ENCODE measurements at places on chromosomes 6 and 20.

DNA sequence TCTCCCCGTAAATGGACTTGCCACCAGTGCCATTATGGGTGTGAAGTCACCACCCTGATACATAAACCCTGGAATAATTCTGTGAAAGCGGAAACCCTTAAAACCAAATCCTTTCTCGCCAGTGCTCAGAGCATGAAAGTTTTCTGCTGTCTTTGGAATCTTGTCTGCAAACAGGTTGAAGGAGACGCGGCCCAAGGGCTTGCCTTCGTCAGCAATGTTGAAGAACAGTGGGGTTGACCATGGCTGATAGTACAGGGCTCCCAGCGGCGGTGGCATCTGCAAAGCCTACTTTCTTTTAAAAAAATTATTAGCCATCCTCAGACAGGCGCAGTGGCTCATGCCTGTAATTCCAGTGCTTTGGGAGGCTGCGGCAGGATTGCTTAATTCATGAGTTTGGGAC lies 22.1 kb downstream of the ABHD12 start:
- no peak for DNase-seq

DNA sequence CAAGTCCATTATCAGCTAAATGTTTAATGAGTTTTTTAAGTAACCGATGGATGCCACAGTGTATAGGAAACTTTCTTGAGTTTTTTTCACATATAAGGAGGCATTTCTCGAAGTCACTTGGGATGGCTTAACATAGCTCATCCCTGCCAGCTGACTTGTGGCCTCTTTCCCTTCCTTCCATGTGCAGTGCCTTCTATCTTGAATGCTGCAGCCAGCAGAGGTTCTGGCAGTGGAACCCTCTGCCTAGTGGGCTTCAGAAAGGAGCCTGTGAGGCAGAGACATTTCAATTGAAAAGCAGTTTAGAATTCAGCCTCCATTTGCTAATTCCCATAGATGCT lies 51.9 kb downstream of the AKAP12 start:
- no peak for DNase-seq

GRCh38 chr20:15131176-15131575 lies 793.8 kb upstream of the FLRT3 start:
- DNase-seq = no peak

- no peak for DNase-seq
Measured at GRCh38 chr6:13190376-13190775, 138.0 kb downstream of the TBC1D7 start.

- no peak for DNase-seq
Measured at GRCh38 chr20:34904202-34904621, 27.8 kb downstream of the ACSS2 start.

DNA sequence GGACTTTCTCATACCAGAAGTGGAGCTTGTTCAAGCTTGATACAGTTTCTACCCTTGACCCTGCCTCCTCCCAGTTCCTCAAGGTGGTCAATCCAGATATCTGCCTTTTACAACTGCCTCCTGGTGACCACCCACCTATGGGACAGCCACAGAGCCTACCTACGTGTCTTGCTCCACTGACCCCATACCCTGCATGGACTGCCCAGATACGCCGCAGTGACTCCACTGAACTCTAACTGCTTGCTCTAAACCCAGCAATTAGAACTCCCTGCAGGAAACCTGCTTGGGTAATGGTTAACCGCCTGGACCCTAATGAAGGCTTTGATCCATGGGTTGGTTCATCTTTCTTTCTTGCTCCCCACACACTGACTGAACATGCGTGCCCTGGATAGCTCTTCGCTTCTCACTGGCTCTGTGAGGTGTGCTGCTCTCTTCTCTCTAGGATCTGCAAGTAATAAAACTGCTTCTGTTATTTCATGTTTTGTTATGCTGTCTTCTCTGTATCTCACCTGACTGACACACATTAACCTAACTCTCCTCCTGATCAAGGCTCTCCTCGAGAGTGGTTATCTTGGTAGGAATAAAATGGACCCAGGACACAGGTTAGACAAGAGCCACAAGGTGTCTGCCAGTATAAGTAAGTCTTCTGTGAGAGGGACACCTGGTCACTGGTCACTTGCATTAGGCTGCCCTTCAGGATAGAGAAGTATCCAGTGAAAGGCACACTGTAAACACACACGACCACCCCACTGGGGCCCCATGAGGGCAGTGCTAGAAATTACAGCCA lies 79.2 kb downstream of the CHD6 start:
- DNase-seq = no peak

- no peak for DNase-seq
Measured at GRCh38 chr20:2109425-2110210, 8.0 kb downstream of the STK35 start.

DNA sequence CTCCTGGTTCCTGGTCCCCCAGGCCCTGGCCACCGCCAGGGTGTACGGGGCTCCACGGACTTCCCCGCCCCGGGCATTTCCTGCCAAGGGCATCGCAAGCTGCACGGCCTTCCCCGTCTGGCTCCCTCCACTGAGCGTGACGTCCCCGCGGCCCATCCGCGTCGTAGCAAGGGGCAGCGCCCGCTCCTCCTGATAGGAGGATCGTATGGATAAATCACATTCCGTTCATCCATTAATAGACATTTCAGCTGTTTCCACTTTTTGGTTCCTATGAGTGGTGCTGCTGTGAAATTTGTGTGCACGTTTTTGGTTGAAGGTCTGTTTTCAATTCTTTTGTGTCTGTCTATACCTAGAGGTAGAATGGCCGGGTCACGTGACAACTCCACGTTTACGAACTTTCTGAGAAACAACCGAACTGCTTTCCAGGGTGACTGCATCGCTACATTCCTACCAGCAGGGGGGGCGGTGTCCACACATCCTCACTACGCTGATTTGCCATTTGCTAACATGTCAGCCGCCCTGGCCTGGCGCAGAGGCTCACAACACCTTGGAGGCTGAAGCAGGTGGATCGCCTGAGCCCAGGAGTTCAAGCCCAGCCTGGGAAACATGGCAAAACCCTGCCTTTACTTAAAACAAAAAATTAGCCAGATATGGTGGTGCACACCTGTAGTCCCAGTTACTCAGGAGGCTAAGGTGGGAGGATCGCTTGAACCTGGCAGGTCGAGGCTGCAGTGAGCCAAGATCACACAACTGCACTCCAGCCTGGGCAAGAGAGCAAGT lies 37.7 kb downstream of the KCNQ2 start:
- DNase-seq = peak; percentile 70

GRCh38 chr6:107806691-107807090 lies 17.4 kb downstream of the SCML4 start:
- no peak for DNase-seq

DNA sequence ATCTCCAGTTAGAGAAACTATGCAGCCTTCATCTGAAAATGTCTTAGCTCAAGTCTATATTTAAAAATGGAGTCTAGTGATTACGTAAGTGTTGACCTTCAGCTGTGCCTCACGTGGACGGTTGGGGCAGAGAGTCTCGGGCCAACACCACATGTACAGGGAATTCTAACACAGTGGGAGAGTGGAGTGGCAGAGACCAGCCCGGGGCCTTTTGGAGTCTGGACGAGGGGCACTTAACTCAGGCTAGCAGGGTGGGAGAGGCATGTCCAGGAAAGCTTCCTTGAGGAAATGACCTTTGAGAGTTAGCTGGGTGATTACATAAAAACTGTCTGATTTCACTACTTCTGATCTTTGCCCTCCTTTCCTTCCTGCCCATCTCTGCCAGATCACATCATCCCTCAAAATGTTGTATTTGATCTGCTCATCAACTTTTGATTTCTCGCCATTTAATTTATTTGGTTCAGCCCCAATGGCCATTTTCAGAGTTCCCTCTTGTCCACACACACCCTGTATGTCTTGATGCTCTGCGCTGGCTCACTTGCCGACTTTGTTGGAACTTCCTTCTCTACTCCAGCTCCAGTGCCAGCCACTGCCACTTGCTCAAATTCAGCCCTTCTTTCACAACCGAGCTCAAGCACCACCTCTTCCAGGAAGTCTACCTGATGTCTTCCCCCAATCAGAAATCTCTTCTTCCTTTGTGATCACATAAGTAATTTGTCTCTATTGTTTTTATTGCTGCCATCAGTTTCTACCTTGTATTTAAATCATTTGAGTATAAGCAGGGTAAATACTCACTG lies 2.6 kb downstream of the ARMC2 start:
- no peak for DNase-seq

- no peak for DNase-seq
Measured at GRCh38 chr20:58359441-58359840, 29.6 kb upstream of the VAPB start.

DNA sequence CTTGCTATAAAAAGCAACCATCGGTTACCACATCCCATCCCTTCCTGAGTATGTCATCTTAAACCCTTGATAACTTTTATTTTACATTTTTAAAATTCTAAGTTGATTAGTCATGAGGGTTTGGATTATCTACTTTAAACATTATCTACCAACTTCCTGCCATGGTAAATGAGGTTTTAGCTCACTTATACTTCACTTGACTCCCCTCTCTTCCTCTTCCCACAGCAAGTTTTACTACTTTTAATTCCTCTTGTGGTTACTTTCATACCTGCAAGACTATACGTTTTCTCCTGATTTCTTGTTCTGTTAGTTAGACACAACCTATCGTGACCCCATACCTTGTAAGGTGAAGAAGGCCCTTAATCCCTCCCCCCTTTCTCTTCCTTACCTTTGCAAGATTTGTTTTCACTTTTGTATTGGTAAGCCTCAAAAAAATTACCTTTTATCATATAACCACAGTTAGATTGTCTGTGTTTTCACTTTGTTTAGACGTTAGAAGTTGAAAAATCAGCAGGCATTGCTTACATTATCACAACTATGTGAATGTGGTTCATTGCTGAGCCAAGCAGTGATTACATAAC lies 60.1 kb upstream of the OGFRL1 start:
- no peak for DNase-seq

- no peak for DNase-seq
Measured at GRCh38 chr6:157668009-157668401, 155.0 kb upstream of the SNX9 start.

DNA sequence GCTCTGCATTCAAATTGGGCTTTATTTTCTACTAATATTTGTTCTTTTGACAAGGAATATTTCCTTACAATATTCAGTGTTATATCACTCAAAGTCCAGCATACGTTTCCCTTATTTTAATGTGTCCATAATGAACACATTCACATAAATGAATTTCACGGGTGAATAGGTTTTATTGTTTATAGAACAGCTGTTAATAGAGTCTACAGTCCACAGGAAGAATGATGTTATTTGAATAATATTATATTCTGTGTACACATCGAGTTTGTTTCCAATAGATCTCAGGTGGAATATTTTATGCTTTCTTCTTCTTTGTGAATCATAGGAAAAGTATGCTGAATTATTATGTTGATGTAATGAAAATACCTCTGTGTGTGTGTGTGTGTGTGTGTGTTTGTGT lies 582.4 kb downstream of the CDH26 start:
- DNase-seq = no peak

DNA sequence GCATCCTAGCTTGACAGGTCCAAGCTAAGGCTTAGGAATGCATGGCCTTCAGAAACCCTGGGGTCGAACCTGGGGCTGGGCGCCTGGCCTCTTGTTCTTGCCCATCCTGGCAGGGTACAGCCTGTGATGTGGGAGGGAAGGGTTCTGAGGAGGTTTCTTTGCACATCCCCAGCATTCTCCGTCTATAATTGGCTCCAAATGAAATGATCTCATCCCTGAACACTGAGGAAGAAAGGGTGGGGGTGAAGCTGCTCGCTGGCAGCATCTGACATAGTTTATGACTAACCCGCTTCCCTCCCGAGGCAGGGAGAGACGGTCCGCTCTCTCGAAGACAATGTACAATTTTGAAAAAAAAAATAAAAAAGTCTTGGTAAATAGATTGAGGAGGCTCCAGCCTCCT lies 67.1 kb upstream of the ZNFX1 start:
- DNase-seq = no peak

DNA sequence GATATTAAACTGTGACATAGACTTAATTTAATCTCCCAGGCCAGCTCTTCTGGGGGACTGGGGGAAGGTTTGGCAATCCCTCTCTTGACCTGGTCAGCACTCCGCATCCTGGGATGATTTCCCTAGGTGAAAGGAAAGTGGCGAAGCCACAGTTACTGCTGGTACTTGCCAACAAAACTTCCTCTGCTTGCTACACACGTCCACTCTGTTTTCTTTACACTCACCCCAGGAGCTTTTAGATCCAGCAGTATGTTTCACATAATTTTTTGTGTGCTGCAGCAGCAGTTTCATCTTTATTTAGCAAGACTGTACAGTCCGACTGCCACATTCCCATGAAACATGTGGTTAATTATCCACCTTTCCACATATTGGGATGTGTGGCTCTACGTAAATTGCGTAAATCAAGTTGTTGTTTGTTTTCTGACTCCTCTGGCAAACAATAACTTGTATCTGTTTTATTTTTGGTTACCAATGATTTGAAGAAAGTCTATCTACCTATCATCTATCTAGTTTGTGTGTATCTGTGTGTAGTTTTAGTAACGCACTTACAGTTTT lies 284.0 kb downstream of the PHF3 start:
- no peak for DNase-seq

DNA sequence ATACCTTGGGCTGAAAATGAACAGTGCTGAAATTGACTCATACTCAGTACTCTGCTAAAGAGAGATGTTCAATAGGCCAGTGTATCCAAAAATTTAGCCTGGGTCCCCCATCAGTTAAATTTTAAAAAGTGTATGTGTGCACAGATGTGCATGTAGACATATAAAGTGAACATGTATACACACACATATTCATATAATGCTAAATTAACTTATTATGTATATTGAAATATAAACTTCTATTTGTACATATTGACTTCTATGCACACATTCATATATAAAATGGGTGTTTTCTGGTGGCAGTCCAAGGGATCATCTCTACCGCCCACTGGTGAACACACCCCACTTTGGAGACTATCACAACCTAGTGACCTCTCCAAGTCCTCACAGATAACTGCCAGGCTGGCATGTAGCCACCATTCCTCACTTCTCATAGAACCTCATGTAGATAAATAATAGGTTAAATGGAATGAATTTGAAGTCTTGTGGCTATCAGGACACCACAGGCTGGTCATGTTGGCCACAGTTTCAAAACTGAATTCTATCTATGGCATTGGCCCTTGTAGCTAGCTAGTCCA lies 8.8 kb downstream of the SLC22A16 start:
- no peak for DNase-seq

DNA sequence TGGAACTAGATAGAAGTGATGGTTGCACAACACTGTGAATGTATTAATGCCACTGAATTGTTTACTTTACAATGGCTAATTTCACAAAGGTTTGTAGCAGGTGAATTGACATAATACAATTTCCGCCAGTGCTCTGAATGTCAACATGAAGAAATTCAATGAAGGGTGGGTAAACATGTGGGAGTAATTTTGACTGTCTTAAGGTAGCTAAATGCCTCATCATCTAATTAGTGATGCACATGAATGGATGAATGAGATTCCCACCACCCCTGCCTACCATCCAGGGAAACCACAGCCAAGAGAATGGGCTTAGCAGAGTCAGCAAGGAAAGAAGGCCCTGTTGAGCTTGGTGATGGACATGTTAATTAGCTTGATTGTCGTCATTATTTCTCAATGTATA lies 275.3 kb downstream of the ALDH8A1 start:
- DNase-seq = no peak

Data from stimulated activated naive CD4-positive, alpha-beta T cell treated with Interleukin-2 at 50 U/mL for 16 hours (primary cell).